ENCODE measurements at places on chromosomes 12 and 14.

GRCh38 chr14:95713596-95714371 is at the start of gene TCL1A:
Gene TCL1A, minus strand, starts transcription at chr14:95714125. Its CDS starts 59 bp downstream, at chr14:95714066.
- DNase-seq, result no peak

GRCh38 chr12:55932551-55932910 is 1.6 kb downstream of the DGKA start:
- no peak for DNase-seq

- no peak for DNase-seq
Measured at GRCh38 chr12:62700091-62700880, 233.7 kb downstream of the MON2 start.

DNA sequence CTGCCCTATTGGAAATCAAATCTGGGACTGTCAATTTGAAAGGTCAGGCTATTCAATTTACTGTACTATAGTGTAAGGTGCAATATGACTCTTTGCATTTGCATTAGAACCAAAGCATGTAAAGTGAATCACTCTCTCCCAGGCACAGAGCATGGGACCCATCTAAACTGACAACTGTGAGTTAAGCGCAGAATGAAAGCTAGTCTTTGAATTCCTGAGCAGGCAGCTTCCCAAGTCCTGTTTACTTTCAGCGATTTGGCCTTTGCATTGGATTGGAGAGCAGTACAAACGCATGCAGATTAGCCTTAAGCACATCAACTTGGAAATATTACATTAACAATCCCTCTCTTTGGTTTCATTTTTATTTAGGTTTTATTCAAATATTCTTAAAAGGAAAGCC is 74.6 kb downstream of the RERG start:
- no peak for DNase-seq

- no peak for DNase-seq
Measured at GRCh38 chr14:97706819-97707218, 909.6 kb downstream of the VRK1 start.

- DNase-seq, result no peak
Measured at GRCh38 chr12:25324861-25325260, 74.1 kb upstream of the KRAS start.

GRCh38 chr12:122148657-122149056 is 25.4 kb downstream of the IL31 start:
- no peak for DNase-seq

- no peak for DNase-seq
Measured at GRCh38 chr12:49098703-49099102, 4.1 kb upstream of the DHH start.

GRCh38 chr12:124767066-124767821 is 96.4 kb downstream of the SCARB1 start:
- DNase-seq, result peak; percentile 73

- no peak for DNase-seq
Measured at GRCh38 chr12:108313241-108313605, 25.9 kb downstream of the CMKLR1 start.

GRCh38 chr12:124588018-124588634 is 20.7 kb upstream of the NCOR2 start:
- no peak for DNase-seq

- no peak for DNase-seq
Measured at GRCh38 chr14:20781803-20782202, 735 bp downstream of the RNASE6 start.

- peak; percentile 78 for DNase-seq
Measured at GRCh38 chr12:110744601-110745264, 2.0 kb upstream of the PPP1CC start.

- DNase-seq, result no peak
Measured at GRCh38 chr14:55340482-55340881, 69.3 kb downstream of the FBXO34 start.

DNA sequence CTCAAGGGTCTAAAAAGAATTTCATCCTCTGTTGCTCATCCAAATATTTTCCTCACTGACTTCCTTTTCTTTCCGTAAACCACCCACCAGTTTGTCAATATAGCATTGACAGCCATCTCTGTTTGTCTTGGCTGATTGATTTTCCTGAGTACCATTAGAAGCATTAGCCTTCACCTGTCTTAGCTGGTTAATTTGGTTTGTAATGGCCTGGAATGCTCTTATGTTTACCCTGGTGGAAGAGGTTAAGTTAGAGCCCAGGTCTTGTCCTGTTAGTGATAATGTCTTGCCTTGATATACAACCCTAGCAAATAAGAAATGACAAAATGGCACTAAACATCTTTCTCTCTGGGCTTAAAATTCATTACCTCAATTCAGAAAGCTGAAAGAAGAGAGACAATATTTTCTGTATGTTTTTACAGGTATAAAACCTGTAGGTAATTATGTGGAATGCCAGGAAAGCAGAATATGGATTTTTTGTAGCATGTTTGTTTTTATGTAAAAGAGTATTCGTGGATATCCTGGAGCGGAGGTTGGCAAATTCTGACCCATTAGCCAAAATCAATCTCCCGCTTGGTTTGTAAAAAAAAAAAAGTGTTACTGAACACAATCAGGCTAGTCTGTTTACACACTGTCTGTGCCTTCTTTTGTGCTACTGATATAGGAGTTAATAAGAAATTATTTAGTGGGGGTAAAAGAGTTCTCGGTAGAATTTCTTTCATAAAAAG is 224.4 kb upstream of the DAAM1 start:
- no peak for DNase-seq

DNA sequence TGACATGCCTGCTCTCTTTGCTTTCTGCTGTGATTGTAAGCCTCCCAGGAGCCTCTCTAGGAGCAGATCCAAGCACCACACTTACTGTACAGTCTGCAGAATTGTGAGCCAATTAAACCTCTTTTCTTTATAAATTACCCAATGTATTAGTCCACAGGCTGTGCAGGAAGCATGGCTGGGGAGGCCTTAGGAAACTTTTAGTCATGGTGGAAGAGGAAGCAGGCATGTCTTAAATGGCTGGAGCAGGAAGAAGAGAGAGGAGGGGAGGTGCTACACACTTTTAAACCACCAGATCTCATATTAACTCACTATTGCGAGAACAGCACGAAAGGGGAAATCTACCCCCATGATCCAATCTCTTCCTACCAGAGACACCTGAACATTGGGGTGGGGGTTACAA is 108.9 kb downstream of the DERA start:
- DNase-seq, result no peak

DNA sequence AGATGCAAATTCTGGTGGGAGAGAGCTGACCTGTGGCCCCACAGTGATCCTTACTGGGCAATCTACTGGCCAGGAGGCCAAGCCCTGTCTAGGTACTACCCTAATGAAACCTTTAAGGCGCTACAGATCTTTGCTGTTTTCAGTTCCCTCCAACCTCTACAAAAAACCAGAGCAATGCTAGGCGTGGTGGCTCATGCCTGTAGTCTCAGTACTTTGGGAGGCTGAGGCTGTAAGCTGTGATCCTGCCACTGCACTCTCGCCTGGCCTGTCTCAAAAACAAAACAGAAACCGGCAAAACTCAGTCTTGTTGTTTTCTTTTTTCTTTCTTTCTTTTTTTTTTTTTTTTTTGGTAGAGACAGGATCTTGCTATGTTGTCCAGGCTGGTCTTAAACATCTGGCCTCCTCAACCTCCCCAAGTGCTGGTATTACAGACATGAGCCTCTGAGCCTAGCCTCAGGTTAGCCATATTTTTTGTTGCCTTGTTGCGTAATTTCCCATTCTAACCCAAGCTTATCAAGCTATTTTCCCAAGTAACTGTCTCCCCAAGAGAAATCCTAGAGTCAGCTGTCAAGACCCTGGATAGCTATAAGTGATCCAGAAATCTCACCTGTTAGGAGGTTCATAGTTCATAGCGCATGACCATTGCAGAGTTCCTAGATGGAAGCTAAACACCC is 2.8 kb downstream of the ETFBKMT start:
- DNase-seq, result no peak

- DNase-seq, result no peak
Measured at GRCh38 chr12:12331244-12331771, 18.7 kb downstream of the MANSC1 start.

GRCh38 chr12:73817161-73817560 is 720.5 kb upstream of the ATXN7L3B start:
- no peak for DNase-seq

DNA sequence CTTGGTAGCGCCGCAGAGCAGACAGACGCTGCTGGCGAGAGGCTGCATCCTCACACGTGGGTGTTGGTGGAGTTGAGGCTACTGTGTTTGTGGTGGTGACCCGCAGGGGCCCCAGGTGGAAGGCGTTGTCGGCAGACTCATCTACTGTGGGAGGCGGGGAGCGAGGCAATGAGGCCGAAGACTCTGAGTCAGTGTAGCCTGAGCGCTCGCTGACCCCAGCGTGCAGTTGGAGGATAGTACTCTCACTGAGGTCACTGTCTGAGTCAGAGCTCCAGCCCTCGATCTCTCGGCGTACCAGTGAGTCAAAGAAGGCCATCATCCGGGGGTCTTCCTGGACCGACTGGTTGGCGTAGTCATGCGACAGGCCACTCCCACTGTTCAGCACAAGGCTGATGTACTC is 76.0 kb upstream of the ACTN1 start:
- DNase-seq, result peak; percentile 38

GRCh38 chr12:80226576-80226975 is 127.2 kb downstream of the OTOGL start:
- no peak for DNase-seq

DNA sequence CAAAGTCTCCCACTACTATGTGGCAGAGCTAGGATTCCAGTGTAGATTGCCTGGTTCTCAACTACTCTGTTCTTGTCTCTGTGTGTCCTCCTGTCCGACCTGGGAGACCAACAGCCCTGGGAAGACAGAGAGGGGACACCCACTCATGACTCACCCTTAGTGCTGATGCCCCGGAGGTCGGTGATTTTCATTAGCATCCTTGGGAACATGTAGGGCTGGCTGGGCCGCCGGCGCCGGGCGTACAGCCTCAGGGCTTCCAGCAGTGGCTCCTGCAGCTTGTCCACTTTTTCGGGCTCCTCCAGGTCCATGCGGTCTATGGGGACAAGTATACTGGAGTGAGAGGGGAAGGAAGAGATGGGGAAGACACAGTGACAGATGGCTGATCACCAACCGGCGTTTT is 5.9 kb upstream of the ITGB7 start:
- no peak for DNase-seq

- DNase-seq, result no peak
Measured at GRCh38 chr14:101872346-101872745, 92.0 kb upstream of the DYNC1H1 start.

GRCh38 chr12:21265932-21266331 is 68.8 kb downstream of the SLCO1A2 start:
- no peak for DNase-seq

GRCh38 chr14:92760524-92760805 is 12.0 kb upstream of the LGMN start:
- DNase-seq, result no peak

DNA sequence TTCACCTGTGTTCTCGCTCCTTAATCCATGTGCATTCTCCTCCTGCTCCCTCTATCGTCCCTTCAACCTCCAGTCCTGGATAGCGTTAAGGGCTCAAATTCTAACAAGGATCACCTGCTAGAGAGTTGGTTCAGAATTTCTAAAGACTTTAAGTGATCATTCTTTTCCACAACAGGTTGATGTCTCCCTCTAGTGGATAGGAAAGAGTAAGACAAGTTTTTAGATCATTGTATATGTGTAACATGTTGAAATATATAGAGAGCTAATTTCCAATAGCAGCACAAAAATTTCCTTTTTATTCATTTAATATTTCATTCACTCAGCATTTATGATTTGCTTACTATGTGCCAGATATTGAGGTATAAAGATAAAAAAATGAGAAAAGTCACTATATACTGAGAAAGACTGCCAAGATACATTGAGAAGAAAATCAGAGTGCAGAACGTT is 9.3 kb upstream of the ESR2 start:
- DNase-seq, result peak; percentile 54

DNA sequence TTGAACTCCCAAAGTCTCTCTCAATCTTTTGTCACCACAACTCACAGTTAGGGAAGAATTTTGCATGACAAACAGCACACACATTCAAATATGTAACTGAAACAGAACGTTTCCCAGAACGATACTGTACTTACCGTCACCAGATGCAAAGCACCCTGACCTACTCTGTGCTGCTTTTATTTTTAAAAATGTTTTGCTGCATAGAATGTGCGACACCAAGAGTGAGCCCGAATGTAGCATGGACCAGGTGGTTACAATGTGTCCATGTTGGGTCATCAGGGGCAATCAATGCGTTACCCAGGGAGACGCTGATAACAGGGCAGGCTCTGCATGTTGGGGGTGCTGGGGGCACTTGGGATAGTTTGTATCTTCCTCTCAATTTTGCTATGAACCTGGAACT is 14.6 kb upstream of the EIF5 start:
- no peak for DNase-seq

Data from H54 (cell line).